ENCODE measurements at places on chromosomes 6 and 20.

DNA sequence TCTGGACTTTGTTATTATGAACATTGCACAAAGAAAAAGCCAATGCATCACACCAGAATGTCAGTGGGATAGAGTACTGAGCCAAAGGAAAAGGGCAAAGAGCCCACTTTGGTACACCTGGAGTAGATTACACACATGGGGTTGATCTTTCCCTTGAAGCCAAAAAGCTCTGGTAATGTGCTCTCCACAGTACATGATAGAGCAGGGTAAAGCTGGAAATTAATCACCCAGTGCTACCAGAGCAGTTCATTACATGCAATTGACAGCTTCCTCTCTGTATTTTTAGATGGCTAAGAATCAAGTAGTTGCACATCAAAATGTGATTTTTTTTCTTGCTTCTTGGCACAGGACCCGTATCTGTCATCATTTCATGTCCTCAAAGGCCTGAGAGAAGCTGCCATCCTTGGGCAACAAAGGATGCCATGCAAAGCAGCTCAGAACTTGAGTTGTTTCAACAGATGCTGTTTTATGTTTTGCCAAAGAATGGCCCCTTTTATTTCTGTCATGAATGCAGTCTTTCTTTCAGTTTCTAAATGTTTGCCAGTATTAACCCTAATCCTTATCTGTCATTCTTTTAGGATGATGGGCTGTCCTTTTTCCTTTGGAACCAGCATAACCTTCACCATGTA is 88.1 kb downstream of the HDGFL1 start:
- no peak for DNase-seq

DNA sequence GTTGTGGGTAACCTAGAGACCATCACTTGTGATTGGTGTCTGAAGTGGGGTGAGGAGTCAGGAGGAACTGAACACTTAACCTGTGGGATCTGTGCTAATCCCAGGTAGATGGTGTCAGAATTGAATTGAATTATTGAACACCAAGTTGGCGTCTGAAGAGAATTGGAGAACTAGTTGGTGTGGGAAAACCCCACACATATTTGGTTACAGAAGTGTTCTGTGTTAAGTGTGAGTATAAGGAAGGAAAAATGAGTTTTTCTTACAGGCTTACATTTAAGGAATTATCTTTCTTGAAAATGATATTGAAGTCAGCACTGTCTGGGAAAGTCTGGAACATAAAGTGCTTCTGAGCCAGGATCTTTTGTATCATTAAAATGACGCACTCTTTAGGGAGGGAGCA is 182.9 kb upstream of the ECI2 start:
- no peak for DNase-seq

DNA sequence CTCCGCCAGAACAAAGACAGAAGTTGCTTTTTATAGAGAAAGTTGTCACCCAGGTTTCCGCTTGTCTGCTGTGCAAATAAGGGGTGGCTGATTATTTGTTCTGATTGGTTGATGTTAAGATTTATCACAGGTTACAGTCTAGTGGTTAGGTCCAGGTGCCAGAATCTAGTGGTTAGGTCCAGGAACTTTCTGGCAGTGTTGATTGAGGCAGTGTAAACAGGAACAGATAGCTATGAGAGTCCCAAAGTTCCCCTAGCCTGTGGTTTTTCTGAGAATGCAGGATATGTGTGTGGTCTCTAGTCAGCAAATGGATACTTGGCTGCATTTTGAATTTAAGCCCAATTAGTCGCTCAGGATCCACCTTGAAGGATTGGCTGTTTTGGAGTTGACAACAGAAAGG is 148.0 kb downstream of the TMEM200A start:
- DNase-seq: no peak

- no peak for DNase-seq
These were observed 4.2 kb downstream of the SYNDIG1 start for GRCh38 chr20:24473435-24474223.

GRCh38 chr6:137265561-137266308 is 46.5 kb upstream of the IFNGR1 start:
- no peak for DNase-seq

GRCh38 chr20:13745784-13746183 is 38.9 kb downstream of the ESF1 start:
- no peak for DNase-seq

DNA sequence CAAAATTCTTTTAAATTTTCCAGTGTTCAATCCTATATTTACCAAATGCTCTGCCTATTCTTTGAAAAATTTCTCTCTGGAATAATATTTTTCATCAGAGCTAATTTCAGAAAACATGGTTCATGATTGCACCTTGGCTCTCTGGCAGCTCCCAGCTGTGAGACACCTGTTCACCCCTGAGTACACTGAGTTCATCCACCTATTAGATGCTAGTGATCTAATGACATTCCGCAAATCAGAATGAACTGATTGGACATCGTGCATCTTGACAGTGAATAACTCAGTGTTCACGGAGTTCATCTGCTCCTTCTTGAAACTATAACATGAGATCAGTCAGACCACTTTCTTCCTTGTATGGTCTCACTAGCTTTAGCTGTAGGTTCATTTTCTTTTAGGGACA is 3.9 kb upstream of the SHPRH start:
- DNase-seq: no peak

DNA sequence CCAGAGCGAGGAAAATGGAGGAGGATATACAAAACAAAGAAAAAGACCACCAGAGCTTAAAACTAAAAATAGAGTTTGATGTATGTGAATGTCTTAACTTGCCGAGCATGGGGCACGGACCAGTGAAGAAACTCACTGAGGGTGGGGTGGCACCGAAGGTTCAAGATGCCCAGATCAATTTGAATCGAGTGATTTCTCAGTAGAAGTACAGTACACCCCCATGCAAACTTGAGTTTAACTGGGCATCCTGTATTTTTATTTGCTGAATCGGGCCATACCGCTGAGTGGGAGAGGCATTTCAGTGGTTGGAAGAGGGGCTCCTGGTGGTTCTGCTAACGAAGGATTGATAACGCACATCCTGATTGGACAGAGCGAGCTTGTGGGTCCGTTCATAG is 81.7 kb downstream of the ANKRD60 start:
- DNase-seq: no peak

- no peak for DNase-seq
These were observed 82.2 kb downstream of the TIAM2 start for GRCh38 chr6:155077331-155077730.

GRCh38 chr6:2976060-2976459 is 4.7 kb upstream of the SERPINB6 start:
- DNase-seq: no peak

DNA sequence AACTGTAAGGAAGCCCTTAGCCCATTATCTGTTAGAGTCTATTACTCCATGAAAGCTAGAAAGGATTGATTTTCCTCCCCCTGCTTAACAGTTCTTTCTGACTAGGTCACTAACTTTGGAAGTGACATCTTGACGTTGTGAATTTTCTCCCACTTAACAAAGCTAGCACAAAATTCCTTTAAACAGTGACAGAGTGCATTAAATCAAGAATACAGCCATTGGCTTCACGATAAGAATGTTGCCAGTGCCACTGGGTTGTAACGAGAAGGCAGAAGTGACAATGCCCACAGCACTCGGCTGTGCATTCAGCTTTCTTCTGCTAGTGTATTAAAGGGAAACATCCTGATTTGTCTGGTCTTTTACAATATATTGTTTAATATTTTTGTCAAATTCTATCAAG is 182.7 kb upstream of the DTNBP1 start:
- no peak for DNase-seq

DNA sequence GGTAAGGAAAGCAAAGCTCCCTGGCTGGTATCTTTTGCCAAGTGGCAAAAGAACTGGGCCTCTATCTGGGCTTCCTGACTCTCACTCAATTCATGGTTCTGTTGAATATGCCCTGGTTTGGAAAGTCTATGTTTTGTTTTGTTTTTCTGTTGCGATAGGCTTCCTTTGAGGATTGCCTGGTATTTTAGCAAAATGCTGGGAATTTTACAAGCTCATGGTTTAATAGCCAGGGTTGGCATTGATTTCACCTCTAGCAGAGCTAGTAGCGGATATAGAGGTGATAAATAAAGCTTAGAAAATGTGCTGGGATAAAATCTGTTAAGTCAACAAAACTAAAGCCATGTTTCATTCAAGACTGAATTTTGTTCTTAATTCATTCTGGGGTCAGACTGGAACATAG is 109.9 kb downstream of the RNF144B start:
- no peak for DNase-seq

DNA sequence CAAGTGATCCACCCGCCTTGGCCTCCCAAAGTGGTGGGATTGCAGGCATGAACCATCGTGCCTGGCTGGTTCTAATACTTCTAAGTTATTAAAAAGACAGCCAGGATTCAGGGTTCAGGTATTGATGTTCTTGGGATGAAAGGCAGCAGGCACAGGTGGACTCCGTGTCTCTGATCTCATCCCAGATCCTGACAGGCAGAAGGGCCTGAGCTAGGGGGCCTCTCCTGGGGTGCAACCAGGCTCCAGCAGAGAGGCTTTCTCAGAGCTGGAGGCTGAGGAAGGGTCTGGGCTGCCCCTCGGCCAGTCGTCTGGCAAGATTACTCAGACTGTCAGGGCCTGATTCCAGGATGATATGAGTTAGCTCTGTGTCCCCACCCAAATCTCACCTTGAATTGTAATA is 106.3 kb downstream of the SCML4 start:
- no peak for DNase-seq

- DNase-seq: no peak
These were observed 180.1 kb downstream of the TSHZ2 start for GRCh38 chr20:53152228-53152627.
